SJSA1 (cell line): ENCODE measurements at places on chromosomes 5 and 9.

DNA sequence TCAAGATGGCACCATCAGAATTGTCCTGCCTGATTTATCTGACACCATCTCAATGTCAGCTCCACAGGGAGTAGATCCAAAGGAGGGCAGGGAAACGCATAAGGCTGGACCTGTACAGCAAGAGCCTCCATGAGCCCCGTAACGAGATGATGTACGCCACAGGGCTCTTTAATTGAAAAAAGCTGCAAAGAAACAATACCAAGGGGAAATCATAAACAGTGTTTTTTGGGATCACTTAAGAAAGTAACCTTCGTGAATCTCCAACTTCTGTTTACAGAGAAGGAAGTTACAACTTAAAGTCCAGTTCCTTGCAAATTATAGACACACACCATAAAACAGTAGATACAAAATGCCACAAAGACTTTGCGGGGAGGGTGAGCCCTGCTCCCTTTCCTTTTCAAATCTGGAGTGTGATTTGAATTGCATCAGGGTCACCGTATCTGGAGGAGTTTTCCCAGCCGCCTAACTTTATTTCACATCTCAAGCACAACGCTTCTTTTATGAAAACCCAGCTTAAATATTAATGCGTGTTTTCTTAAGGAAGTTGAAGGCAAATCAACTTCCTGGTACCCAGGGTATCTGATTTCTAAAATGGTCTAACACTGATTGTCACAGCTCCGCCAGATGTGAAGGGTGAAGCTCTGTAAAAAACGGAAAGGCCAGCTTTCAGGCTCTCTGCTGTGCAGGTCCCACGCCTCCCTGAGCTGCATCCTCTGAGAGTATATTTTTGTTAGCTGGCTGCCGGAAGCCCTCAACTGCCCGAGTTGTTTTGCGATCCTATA is 88.9 kb downstream of the EBF1 start:
- H3K4me1 ChIP-seq, result peaks cover 37% of the 10 kb centered on the region
- peak overlapping the region; percentile 84 for H3K27ac ChIP-seq
- DNase-seq, result peak; percentile 73
- H3K27me3 ChIP-seq, result no peaks in the 10 kb centered on the region

DNA sequence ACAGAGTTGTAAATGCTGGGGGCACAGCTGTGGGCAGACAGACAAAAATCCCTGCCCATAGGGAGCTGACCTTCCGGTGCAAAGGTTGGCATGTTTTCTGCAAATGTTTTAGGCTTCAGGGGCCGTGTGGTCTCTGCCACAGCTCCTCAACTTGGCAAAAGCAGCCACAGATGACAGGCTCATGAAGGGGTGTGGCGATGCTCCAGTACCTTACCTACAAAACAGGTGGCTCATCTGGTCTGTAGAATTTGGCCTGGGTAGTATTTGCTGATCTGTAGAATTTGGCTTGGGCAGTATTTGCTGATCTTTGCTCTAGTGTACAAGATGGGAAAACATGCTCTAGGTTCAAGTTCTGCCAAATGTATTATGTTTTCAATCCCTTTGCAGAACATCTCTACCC is 283.9 kb downstream of the GADD45G start:
- H3K27ac ChIP-seq, result no peak overlapping the region
- H3K27me3 ChIP-seq, result no peaks in the 10 kb centered on the region
- no peaks in the 10 kb centered on the region for H3K36me3 ChIP-seq

GRCh38 chr9:75604661-75605060 is 285.8 kb upstream of the PCSK5 start:
- H3K4me1 ChIP-seq, result no peaks in the 10 kb centered on the region
- no peaks in the 10 kb centered on the region for H3K27me3 ChIP-seq
- H3K36me3 ChIP-seq, result no peaks in the 10 kb centered on the region
- H3K4me3 ChIP-seq, result no peak overlapping the region
- no peak overlapping the region for H3K27ac ChIP-seq

GRCh38 chr5:79806741-79807140 is 117.1 kb downstream of the CMYA5 start:
- no peaks in the 10 kb centered on the region for H3K4me1 ChIP-seq
- no peak overlapping the region for H3K4me3 ChIP-seq
- DNase-seq, result no peak

DNA sequence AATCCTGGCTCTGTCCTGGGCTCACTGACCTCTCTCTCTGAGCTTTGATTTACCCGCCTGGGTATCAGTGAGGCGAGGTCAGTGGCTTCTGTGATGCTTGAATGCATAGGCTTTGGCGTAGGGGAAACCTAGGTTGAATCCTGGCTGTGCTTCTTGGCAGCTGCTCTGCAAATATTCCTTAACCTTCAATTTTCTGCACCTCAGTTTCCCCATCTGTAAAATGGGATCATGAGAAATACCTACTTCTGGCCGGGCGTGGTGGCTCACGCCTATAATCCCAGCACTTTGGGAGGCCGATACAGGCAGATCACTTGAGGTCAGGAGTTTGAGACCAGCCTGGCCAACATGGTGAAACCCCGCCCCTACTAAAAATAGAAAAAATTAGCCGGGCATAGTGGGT is 7.2 kb downstream of the FGF18 start:
- no peak overlapping the region for H3K4me3 ChIP-seq
- 0 out of 2 replicates have a peak, but pooled peaks cover 3% of the 10 kb centered on the region for H3K4me1 ChIP-seq
- no peaks in the 10 kb centered on the region for H3K27me3 ChIP-seq
- H3K36me3 ChIP-seq, result no peaks in the 10 kb centered on the region
- H3K27ac ChIP-seq, result no peak overlapping the region

DNA sequence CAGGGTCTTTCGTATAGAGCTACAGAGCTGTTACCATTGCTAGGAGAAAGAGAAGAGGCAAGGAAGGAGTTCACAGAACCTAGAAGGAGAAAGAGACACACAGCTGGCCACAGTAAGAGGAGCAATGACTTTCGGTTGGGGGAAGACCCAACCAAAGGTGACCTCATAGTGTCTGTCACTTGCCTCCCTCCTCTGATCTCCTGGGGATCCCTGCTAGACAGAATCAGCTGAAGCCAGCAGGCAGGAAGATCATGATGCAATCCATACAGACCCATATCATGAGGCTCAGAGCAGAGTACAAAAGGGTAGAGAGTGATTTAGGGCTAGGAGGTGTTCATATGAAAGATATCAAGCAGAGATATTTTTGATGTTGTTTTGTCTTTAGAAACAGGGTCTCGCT is 26.0 kb upstream of the EPB41L4B start:
- H3K27ac ChIP-seq, result no peak overlapping the region
- no peaks in the 10 kb centered on the region for H3K27me3 ChIP-seq
- H3K4me3 ChIP-seq, result no peak overlapping the region
- peaks cover 32% of the 10 kb centered on the region for H3K4me1 ChIP-seq
- DNase-seq, result no peak

GRCh38 chr5:25862276-25862675 is 1176.1 kb downstream of the CDH9 start:
- H3K4me1 ChIP-seq, result no peaks in the 10 kb centered on the region
- no peak overlapping the region for H3K4me3 ChIP-seq
- no peaks in the 10 kb centered on the region for H3K27me3 ChIP-seq
- no peak for DNase-seq

DNA sequence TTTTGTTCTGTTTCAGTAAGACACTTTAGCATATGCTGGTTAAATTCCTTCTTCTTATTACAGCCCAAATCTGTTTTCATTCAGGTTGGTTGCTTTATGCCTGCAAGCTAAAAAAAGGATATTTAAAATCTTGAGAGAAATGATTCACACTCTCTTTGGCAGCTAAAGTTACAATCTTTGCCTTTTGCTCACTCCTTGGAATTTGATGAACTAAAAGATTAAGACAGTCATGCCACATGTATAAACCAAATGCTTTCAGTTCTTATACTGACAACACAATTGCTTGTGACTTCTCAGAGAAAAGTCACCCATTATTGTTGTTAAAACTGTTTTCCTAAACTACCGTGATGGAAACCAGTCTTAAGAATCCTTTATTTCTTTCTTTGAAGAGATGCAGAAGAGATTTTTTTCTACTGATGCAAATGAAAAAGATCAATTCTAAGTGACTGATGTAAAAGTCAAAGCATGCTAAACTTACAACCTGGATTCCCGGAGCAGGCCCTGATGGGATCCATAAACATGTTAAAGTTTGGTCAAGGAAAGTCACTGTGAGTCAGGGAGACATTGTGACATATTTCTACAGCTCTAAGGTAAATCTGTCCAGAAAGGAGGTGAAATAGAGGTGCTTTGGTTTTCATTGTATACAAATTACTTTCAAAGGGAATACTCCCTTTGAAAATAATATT is 144.2 kb upstream of the CDH10 start:
- no peak overlapping the region for H3K4me3 ChIP-seq
- no peaks in the 10 kb centered on the region for H3K27me3 ChIP-seq
- H3K27ac ChIP-seq, result no peak overlapping the region
- no peaks in the 10 kb centered on the region for H3K4me1 ChIP-seq
